Midbrain (tissue), 1 donor: ENCODE measurements at places on chromosomes 3 and 15.

DNA sequence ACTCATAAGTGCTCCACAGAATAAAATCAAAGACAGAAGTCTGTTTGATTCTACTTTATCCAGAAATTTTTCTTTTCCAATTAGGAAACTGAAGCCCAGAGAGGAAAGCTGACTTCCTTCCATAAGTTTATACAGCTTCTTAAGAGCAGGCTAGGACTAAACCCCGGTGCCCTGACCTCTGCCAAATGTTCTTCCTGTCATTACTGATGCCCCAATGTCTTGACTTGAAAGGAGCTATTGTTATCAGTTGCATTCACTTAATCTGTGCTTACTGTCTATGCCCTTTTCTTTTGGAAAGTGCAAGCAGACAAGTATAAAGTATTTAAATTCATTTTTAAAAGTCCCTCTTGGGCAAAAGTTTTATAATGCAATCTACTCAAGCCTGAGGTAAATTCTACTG is 18.1 kb downstream of the CD200 start:
- no peak for DNase-seq

DNA sequence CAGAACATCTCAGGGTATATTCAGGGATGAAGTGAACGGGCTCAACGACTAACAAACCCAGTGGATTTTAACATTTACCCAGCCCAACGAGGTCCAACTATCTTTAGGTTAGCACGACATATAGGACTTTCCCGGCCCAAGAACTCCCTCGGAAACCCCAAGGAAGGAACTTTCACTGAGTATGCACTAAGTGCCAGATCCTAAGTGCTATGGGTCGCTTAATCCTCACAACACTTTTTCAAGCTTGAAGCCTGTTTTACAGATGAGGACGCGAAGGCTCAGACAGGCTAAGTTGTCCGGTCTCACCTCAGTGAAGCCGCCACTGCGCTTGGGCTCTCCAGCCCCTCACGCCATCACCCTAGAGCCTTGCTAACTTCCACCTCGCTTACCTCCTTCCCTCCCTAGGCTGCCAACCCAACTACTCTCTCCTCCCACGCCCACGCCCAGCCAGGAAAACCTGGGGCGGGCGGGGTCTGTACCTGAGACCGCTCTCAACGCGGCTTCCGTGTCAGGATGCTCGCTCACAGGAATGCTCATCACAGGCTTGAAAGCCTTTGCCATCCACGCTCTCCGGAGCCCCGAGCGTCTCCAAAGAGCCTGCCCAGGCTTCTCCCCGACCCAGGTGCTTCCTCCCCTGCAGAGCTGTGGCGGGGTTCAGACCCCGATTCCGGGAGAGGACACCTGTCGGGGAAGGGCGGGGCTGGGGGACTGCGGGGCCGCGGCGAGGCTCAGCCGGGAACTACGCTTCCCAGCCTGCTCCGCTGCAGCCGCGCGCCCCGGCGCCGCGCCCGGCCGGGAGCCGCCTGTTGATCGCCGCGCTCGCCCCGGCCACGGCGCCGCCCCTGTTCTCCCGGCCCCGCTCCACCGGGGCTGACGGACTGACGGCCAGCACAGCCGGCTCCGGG is at the start of gene TMOD2:
TMOD2 (plus strand) TSS at position 806 of the 905 bp plus-strand sequence. CDS start 14,845 bp downstream, outside the sequence.
- DNase-seq, result peak; percentile 75

- DNase-seq, result no peak
Observed at GRCh38 chr3:184726497-184726896, 14.6 kb upstream of the MAGEF1 start.

DNA sequence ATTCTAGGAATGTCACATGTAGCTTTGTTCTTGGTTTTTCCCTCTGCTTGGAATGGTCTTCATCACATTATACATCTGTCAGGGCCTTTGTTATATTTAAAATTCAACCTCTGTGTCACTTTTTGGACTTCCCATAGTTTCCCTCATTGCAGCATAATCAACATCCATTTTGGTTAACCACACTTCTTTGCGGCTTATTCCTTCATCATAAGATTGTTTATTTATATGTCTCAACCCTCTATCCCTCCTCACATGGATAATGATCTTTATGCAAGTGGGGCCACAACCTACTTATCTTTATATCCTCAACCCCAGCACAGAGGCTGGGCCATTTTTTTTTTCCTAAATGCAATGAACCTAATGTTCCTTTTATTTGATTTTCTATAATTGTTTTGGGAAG is 260.0 kb upstream of the THBS1 start:
- DNase-seq, result no peak

DNA sequence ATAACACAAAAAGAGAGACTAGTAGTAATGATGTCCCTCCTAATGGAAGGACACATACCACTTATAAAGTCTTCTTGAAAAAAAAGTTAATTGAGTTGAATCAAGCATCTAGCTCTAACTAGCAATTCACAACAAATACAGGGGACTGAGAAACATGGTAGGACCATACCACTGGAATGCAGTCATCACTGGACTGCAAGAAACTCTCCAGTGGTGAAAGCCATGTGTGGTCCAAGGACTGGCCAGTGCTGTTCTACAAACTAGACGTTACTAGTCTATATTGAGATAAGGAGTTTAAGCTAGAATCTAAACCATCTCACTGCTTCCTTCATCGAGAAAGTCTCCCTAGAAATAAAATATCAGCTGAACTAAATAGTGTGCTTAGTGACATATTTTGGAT is 16.7 kb downstream of the FBN1 start:
- DNase-seq, result no peak

GRCh38 chr3:101938262-101938847 is 89.0 kb downstream of the NFKBIZ start:
- no peak for DNase-seq

GRCh38 chr3:15997274-15997943 is 177.1 kb upstream of the GALNT15 start:
- no peak for DNase-seq

DNA sequence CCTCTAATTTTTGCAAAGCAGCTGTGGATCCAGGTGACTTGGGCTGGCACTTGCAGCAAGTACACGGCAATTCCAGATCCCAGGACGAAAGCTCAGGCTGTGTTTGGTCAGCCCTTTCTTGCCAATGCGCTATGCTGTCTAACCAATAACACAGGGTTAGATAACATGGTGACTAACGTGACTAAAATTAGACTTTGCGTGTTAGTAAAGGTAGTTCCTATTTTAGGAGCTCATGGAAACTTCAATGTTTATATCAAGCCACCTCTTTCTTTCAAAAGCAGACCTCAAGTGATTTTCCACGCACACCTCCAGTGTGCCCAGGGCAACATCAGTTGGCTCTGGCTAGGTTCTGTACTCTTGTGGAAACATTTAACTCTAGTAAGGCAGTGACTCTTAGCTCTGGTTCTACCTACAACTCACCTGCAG is 32.5 kb downstream of the CDCP1 start:
- DNase-seq, result no peak

- no peak for DNase-seq
Observed at GRCh38 chr15:48634893-48635292, 10.6 kb downstream of the FBN1 start.

DNA sequence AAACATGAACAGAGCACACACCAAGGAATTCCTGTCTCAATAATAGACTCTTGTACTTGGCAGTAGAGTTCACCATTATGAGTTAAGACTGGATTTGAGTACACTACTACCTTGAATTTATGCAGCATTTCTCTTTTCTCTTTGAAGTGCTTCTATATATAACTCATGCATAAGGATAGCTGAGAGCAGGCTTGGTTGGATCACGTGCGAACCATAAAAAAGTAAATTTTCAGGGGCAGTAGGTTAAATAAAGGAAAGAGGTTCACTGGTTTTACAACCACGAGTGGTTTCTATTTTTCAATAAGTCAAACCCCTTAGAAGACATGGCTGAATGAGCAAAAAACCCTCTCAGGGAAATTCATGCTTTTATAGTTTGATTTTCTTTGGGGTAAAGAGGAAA is 28.6 kb upstream of the PDZRN3 start:
- no peak for DNase-seq

GRCh38 chr15:98735895-98736617 is 87.7 kb downstream of the IGF1R start:
- DNase-seq, result no peak

DNA sequence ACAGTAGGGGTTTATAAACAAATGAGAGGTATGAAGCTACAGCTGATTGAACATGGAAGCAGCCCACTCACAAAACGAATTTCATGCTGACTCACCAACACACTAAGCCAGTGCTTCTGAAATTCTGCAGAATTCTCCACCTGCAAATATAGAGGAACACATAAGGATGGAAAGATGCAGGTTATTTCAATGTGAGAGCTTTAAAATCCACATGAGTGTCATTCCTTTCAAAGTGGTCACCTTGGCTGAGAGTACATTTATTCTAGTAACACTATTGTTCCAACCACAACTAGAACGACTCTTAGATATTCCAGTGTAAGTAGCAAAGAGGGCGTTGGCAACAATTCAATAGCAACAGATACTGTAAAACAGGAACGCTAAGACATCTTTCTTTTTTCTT is 189.9 kb upstream of the TSC22D2 start:
- no peak for DNase-seq

DNA sequence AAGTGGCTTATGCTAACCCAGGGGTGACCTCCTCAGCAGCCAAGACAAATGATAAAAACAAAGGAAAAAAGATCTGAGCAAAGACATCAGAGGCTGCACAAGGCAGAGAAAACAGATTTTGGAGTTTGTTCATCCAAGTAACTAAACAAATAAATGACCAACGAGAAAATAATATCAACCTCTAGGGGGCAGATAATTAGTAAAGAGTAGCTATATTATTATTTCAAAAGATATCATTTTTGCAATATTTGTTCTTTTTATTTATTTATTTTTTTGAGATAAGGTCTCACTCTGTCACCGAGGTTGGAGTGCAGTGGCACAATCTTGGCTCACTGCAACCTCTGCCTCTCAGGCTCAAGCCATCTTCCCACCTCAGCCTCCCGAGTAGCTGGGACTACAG is 101.8 kb downstream of the PCCB start:
- DNase-seq, result no peak

GRCh38 chr3:174162550-174162949 is 696.6 kb upstream of the NAALADL2 start:
- no peak for DNase-seq

DNA sequence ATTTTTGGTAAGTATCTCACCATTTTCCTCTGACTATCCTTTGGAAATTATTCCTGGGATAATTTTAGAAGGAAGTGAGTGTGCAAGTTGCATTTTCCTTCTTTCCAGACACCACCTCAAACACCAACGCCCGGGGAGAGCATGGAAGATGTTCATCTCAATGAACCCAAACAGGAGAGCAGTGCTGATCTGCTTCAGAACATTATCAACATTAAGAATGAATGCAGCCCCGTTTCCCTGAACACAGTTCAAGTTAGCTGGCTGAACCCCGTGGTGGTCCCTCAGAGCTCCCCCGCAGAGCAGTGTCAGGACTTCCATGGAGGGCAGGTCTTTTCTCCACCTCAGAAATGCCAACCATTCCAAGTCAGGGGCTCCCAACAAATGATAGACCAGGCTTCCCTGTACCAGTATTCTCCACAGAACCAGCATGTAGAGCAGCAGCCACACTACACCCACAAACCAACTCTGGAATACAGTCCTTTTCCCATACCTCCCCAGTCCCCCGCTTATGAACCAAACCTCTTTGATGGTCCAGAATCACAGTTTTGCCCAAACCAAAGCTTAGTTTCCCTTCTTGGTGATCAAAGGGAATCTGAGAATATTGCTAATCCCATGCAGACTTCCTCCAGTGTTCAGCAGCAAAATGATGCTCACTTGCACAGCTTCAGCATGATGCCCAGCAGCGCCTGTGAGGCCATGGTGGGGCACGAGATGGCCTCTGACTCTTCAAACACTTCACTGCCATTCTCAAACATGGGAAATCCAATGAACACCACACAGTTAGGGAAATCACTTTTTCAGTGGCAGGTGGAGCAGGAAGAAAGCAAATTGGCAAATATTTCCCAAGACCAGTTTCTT is 3.9 kb downstream of the NFKBIZ start:
- DNase-seq, result no peak

DNA sequence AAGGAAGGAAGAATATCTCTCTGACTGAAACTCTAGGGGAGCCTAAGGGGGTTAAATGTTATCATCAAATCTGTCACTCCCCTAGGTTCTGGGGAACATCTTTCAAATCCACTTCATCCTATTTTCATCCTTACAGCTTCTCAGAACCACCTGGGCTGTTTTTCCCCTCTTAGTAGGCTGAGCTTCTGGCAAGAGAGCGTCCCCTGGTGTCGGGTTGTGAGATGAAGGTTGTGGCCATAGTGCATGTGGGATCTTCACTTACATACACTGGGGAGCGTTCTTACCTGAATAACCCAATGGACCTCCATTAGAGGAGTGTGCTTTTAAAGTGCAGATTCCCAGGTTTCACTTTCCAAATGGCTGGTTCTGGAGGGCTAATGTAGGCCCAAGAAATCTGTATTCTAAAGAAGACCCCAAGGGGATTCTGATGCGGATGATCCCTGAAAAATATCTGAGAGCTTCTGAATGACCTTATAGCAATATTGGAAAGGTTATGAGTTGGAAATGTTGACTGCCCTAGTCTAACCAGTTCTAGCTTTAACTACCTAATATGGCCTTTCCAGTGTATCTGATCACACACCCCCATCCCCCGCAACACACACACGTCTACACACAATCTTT is 663.7 kb downstream of the AGBL1 start:
- no peak for DNase-seq

DNA sequence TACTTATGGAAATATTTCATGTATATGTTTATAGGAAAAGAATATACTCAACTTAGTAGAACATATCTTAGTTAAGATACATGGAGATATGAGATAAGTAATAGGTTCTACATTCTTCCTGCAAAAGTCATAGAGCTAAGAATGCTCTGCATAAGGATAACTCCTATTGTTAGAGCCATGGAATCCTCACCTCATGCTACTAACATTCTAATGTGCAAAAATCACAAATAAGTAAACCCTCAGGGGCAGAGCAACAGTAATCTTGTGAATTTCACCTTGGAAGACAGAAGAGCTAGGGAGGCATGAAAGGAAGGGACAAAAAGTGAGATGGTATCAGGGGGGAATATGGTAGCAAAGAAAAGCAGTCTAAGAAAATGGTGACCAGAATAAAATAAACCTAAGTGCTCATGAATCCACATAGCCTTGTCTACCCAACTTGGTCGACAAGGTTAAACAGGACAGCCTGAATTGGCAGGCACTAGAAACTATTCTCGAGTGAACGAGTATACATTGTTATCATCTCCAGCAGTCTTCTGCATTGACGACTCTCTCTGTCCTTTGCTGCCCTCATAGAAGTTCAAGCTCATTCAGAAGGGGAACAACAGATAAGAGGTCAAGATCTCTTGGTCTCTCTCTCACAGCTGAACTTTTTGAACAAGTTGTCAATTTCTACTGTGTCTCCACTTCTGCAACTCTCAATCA is 52.8 kb downstream of the XRN1 start:
- DNase-seq, result no peak

DNA sequence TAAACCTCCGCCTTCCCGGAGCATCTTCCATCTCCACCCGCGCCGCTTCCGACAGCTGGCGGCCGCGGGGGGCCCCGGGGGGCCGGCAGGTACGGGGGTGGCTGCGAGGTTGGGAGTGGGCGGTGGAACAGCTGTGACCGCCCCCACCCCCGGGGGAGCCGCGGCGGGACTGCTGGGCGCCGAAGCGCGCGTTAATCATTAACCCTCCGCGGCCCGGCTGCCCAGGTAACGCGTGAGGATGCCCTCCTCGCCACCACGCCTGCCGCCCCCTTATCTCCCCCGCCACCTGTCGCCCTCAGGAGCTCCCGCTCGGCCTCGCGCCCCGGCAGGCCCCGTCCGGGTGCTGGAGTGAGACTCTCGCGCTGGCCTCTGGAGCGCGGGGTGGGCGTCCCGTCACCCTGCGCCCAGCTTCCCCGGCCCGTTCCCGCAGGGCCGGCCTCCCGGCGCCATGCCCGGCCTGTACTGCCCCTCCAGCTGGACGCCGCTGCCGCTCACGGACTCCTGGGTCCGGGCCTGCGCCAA is 757 bp downstream of the VWA5B2 start:
- no peak for DNase-seq
